Stimulated activated CD8-positive, alpha-beta memory T cell treated with anti-CD3 and anti-CD28 coated beads, Interleukin-4, amount 100 ng/mL, for 4 hours (primary cell): ENCODE measurements at places on chromosomes 4 and X.

DNA sequence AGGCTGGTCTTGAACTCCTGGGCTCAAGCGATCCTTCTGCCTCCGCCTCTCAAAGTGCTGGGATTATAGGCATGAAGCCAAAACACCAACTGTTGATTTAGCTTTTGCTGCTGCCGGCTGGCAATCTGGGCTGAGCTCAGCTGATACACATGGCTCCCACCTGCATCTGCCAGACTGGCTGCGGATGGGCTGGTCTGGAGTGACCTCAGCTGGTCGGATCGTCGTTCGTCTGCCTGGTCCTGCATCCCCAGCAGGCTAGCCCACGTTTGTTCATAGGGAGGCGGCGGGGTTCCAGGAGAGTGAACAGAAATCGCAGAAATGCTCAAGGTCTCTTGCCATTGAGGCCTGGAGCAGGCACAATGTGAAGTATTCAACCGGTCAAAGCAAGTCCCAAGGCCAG, 74.4 kb upstream of the DDX3X start:
- no peak for DNase-seq

GRCh38 chrX:14529290-14529989, at the start of gene GLRA2:
GLRA2 (plus strand) TSS chrX:14529536; CDS start chrX:14530058, 522 bp downstream.
- DNase-seq = no peak

GRCh38 chr4:181046809-181047208, 1196.4 kb upstream of the TENM3 start:
- no peak for DNase-seq

DNA sequence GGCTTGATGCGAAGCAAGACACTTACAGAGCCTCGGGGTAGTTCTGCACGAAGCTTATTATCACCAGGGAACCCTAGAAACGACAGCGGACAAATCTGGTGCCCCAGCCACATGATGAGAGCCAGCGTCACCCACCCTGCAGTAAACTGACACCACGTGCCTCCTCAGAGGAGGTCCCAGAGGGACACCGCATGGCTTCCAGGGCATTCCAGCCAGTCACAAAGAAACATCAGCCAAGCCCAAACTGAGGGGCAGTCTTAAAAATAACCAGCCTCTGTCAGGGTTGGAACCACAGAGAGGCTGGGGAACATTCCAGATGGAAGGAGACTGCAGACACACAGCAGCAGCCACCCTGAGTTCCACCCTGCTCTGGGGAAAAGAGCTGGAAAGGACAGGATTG, 36.6 kb upstream of the HGFAC start:
- DNase-seq = no peak

DNA sequence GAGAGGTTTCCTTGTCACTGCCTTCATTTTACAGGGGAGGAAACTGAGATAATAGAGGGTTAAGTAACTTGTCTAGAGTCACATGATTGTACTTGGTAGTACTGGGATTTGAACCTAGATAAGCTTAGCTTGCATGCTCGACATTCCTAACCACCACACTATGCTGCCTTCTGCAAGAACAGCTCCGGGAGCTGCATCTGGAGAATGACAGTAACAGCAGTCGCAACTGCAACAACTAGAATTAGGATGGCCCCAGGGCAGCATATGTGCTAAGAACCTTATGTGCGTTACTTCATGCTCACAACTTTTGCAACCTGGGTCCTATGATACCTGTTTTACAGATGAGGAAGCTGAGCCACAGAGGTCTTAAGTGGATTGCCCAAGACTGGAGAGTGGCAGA, 89.5 kb upstream of the LCORL start:
- DNase-seq = no peak

GRCh38 chr4:151165205-151166000, 66.0 kb downstream of the RPS3A start:
- DNase-seq = no peak

DNA sequence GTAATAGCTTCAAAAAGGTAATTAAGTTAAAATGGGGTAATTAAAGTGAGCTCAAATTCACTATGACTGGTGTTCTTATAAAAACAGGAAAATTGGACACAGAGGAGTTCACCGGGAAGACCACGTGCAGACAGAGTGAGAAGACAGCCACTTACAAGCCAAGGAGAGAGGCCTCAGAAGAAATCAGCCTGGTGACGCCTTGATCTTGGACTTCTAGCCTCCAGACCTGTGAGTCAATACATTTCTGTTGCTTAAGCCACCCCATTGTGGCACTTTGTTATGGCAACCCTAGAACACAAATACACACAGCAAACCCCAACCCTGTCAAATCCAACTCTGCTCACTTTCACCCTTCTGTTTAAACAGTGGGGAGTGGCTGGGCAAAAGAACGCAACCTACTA, 4.1 kb upstream of the CD38 start:
- DNase-seq = no peak
